ENCODE measurements at places on chromosomes 12 and 14. TPM values are rescaled to one million over a fixed set of nuclear protein-coding genes. Genes with fewer than 3 reads are reported as not detected.

DNA sequence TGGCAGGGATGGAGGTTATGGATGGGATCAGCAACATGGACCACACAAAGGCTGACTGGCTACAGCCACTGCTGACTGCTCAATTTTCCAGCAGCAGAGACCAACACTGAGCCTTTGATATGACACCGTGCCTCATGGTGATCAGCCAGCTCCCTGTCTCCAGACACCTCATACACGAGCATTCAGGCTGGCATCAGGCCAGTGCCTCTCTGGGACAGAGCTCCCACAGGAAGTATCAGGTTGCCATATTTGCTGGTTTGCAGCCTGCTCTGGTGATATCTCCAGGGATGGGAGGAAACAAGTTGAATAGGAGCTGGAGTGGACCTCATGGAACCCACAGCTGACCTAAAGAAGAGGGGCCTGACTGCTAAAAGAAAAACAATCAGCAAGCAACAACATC is 471.2 kb upstream of the ATXN7L3B start:
- DNase-seq = no peak

GRCh38 chr12:116916714-116917114 is 6.0 kb downstream of the FBXW8 start:
- no peak for DNase-seq

DNA sequence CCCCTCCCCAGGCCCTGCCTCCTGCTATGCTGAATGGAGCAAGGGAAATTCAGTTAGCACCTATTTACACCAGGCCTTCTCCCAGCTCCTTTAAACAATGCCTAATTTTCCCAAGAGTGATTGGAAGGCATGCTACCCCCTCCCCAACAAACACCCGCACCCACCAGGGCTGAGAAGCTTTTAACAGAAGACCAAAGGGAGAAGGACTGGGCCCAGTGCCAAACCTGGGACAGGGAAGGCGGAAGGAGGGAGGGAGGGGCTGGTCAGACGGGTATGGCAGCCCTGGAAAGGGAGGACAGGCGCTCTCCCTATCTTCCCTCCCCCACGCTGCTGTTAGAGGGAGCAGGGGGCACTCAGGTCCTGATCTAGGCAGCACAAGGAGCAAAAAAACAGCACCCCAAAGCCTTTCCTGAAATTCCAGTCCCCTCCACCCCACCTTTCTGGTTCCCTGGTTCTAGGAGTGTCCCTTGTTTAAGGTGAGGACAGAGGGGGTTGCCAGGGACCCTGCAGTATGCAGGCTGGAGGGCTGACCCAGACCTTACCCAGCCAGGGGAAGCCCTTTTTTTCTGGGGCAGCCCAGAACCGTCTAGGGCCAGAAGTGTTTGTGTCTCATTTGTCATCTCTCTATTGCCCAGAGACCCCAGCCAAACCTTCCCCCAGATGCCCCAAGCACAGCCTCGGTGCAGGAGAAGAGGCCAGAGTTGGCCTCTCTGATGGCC is 2.4 kb upstream of the KRT8 start:
- DNase-seq = no peak

GRCh38 chr12:49867570-49868341 is 24.9 kb upstream of the BCDIN3D start:
- no peak for DNase-seq

DNA sequence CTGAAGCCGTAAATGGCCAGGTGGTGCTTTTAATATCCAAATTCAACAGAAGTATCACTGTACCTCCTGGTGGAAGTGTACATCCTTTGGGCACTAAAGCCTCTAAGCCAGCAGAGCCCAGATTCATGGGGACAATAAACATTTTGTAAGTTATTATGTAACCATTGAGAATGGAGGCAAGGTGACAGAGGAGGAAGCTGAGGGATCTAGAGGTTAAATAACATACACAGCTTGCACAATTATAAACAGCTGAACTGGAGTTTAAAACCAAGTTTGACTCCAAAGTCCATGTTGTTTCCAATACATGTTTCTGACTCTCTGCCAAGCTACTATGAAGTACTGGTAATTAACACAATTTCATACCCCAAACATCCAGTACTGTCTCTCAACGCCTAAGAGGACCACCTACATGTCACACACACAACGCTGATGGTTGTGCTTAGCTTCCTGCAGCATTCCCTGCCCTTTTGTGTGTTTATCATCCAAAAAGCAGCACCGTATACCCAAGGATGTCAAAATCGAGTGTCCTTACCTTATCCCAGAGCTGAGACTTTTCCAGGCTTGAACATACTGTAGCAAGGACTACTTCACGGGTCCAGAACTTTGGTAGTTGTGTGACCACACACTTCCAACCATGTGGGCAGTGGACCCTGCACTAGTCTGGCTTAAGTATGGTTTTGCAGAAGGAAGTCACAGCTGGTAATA is 41.3 kb downstream of the EGLN3 start:
- DNase-seq = no peak

- no peak for DNase-seq
Observed at GRCh38 chr14:24895243-24895583, 154.7 kb downstream of the STXBP6 start.

DNA sequence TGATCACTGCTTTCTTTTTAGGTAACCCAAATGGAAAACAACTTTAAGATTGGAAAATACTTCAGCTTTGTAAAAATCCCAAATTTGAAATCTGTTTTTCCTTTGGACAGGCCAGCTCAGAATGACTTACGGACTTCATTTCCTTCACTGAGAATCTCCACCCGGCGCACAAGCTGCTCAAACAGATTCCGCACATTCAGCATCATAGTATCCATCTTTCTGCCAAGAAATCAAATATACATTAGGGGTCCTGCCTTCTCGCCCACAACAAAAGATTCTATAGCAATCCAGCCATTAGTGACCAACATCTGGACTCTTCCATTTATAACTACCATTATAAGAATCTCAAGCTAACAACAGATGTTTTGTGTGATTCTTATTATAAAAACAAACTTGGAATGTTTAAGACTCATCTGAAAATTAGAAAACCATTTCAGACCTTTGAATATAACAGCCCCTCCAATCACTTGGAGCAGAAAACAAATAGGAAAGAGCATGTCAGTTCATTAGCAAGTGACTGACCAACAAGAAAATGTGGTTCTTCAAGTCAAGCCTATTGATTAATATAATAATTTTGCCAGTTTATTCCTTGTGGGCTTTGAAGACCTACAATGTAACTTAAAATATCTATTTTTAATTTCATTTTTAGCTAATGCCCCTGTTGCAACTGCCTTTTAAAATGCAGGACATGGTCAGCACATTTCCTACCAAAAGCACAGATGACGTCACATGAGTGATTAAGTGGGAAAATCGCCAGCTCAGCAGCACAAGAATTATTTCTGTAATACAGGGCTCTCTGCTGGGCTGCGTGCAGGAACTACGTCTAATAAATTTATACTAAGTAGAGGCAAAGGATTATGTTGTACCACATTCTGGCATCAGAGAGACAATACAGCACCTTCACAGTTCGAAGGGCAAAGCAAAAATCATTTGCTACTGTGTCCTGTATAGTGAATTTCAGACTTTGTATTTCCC is 8.5 kb downstream of the RACGAP1 start:
- peak; percentile 87 for DNase-seq

- DNase-seq = no peak
Observed at GRCh38 chr12:113268621-113269020, 47.4 kb downstream of the TPCN1 start.

DNA sequence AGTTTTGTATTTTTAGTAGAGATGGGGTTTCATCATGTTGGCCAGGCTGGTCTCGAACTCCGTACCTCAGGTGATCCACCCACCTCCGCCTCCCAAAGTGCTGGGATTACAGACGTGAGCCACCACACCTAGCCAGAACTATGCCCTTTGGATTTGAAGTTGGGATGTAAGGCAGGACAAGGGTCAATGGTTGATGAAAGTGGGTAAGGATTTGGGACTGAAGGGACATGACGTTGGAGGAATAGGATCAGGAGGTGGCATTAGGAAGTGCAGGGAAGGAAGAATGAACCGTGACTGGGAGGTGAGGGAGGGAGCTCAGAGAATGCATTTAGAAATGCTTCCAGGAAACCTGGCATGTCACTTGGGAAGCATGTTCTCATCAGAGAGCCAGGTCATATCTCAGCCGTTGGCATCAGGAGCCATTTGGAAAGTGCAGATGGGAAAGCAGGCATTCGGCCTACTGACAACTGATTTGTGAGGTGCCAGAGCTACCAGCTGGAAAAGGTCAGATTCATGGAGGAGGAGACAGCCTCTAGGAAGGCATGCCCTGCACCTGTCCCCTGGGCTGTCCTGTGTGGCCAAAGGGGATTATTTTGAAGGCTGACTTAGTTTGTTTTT is 2.2 kb downstream of the CRADD start:
- no peak for DNase-seq

- DNase-seq = peak; percentile 67
Observed at GRCh38 chr14:32710731-32711680, 227.7 kb upstream of the NPAS3 start.

- DNase-seq = no peak
Observed at GRCh38 chr14:81946375-81946774, 412.7 kb upstream of the SEL1L start.

- no peak for DNase-seq
Observed at GRCh38 chr14:61247935-61248334, 33.2 kb downstream of the TMEM30B start.

GRCh38 chr12:69880571-69880970 is 55.5 kb downstream of the MYRFL start:
- no peak for DNase-seq

- no peak for DNase-seq
Observed at GRCh38 chr14:82080370-82080769, 546.7 kb upstream of the SEL1L start.

SLC6A15 gene
- 2.9 TPM for polyA plus RNA-seq

LRP6 gene
- 34.3 TPM for polyA plus RNA-seq

PRPH gene
- 1.4 TPM for polyA plus RNA-seq

ZNF385A gene
- 17.3 TPM for polyA plus RNA-seq
